ENCODE measurements at places on chromosomes 16 and 17.
A peak's percentile ranks its signal among the peaks of the same experiment; 100 is the strongest.

DNA sequence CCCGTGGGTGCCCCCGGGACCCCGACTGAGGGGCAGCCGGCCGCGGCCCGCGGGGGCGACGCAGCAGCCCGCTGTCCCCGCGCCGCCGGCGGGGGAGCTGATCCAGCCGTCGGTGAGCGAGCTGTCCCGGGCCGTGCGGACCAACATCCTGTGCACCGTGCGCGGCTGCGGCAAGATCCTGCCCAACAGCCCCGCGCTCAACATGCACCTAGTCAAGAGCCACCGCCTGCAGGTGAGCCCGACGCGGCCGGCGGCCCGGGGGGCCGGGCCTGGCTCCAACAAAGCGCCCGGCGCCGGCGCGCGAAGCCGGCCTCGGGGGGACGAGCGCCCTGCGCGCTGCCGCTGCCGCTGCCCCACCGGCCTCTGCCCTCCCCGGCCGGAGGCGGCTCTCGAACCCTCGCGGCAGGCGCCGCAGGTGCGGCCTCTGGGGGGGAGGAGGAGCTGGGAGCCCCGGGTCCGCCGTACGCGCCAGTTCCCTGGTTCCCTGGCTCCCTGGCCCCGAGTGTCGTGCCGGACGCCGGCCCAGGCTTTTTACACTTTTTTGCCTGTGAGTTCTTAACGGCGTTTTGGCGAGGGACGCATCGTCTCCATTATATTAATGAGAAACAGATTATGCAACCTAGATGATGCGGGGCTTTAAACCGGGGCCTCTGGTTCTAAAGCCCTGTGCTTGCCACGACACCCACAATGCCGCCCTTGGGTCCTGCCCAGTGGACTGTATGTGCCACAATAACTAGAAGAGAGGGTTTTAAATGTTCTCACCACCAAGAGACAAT, 521 bp downstream of the ATMIN start:
- DNase-seq: peak; percentile 75

- DNase-seq: peak; percentile 92
These were observed 2.7 kb upstream of the MLLT6 start for GRCh38 chr17:38702166-38702915.

DNA sequence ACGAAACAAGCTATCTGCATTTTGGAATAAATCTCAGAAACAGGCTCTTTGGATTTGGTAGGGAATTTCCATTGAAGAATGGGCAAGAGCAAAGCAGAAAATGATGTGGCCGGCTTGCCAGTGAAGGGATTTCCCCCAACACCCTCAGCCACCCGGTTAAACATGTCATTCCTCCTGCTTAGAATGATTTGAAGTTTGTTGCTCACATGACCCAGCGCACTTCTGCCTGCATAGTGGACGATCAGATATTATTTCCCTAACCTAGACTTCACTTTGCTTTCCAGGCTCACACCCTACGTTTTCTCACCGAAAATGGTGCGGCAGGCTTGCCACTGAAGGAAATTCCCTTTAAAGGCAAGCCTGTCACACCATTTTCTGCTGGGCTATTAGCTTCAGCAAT, 170.7 kb downstream of the CDH11 start:
- no peak for DNase-seq

GRCh38 chr16:21224800-21225199, 8.7 kb upstream of the ANKS4B start:
- DNase-seq: no peak

- no peak for DNase-seq
These were observed 1.3 kb downstream of the PLXDC1 start for GRCh38 chr17:39150104-39150634.

- no peak for DNase-seq
These were observed 19.4 kb downstream of the ARHGAP44 start for GRCh38 chr17:12808723-12809122.

- DNase-seq: no peak
These were observed 28.2 kb upstream of the ZC3H18 start for GRCh38 chr16:88541831-88542616.

DNA sequence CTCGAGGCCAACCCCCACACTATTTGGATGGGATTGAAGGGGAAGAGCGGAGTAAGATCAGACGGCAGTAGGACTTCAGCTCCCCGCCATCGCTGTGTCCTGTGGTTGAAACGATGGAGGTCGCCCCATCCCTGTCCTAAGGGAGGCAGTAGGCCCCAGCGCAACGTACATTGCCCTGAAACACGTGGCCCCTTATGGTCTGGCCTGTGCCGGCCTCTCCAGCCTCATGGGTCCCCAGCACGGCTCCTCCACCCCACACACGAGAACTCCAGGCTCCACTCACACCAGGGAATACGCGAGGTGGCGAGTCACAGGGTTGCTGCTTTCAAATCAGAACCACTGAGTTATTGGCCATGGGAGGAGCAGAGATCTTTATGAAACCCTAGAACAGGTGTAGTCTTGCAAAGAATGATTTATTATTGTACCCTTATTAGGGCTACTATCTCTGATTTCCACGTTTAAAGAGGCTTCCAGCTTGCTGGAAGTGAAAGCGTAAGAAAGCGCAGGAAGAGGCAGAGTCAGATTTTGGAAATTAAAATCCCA, 669 bp upstream of the DCTPP1 start:
- DNase-seq: peak; percentile 64

GRCh38 chr16:67509016-67509415, 19.6 kb upstream of the RIPOR1 start:
- DNase-seq: no peak

DNA sequence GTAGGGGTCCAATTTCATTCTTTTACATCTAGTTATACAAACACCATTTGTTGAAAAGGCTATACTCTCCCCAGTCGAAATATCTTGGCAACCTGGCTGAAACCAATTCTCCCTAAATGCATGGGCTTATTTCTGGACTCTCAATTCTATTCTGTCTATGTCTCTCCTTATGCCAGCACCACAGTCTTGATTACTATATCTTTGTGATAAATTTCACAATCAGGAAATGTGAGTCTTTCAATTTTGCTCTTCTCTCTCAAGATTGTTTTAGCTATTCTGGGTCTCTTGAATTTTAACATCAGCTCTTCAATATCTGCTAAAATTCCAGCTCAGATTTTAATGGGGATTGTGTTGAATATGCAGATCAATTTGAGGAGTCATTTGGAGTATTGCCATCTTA, 5.9 kb upstream of the TRIM25 start:
- DNase-seq: no peak

DNA sequence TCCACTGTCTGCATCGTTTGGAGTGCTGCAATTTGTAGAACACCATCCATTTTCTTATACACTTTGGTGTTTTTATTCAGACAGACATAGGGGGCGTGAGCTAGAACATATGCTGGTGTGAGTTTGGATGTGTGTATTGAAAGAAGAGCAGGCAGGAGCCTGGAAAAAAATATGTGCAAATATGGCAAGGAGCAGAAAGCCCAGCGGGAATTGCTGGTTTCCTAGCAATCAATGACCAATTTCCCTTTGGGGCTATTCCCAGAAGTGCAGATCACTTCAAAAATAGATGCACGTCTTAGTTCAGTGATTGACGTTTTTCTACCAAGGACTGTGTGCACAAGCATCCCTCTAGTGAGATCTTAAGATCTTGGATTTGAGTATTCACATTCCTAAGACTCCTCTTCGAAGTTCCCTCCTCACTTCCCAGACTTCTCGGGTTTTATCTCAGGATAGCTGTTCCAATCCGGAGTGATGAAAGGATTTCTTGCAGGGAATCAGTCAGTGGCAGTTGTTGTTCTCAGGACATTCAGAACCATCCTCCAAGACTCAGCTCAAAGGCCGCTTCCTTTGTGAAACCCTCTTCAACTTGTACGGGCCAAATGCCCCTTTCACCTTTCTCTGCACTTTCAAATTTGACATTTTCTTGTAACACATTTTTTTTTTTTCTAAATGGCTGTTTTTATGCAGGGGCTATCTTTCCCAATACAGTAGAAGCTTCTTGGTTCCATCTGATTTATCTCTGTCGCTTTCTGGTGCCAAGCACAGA, 268.7 kb upstream of the ASIC2 start:
- DNase-seq: no peak

GRCh38 chr16:57416084-57416483, 11.5 kb downstream of the CCL17 start:
- DNase-seq: no peak

DNA sequence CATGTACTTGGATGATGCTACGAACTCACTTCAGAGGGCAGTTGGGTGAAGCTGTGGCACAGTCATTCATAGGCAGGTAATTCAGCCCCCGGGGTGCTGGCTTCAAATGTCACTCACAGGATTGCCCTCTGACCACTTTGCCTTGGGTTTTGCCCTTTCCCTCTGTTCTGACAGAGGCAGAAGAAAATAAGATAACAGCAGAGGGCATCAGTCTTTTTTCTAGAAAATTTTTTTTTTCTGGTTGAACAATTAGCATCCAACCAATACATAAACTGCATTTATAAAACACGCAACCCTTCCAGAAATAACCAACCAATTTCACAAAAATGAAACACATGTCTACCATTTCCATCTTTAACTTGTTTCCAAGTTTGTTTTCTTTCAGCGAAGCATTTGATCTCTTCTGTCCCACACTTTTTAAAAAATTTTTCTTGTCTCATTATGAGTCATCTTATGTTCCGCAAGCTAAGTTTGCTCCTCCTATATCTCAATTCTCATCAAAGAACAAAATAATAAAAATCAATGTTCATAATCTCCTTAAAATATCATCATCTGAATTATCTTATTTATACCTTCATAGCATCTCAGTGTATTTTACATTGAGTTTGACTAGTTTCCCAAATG, 15.6 kb downstream of the NACA2 start:
- DNase-seq: no peak

- DNase-seq: no peak
These were observed 93.6 kb upstream of the CDH13 start for GRCh38 chr16:82533189-82533588.

DNA sequence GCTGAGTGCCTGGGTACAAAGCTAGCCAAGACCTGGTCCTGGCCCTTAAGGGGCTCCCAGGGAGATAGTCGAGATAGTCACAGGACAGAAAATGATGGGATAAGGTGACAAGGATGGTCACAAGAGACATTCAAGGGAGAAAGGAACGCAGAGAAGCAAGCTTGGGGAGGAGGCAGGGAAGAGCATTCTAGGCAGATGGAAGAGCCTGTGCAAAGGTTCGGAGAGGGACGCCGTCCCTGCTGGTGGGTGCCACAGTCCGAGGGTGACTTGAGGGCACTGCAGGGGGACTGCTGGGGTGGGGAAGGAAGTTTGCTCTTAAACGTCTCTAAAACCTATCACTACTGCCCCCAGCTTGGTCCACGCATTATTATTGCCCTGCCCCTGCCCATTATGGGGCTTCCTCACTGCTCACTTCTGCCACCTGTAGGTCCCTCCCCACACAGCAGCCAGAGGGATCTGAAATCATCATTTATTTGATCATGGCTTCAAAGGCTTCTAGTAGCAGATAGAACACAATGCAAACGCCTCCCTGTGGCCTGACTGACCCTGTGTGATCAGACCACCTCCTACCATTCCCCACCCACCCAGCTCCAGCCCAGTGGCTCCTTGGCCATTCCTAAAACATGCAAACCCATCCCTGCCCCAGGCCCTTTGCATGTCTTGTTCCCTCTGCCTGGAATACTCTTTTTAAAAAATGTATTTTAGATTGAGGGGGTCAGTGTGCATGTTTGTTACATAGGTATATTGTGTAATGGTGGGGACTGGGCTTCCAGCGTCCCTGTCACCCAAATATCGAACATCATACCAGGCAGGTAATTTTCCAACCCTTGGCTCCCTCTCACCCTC, 60.3 kb downstream of the RMI2 start:
- no peak for DNase-seq

GRCh38 chr17:80791758-80792284, 199.8 kb upstream of the CHMP6 start:
- DNase-seq: no peak

- DNase-seq: peak; percentile 41
These were observed 22.8 kb downstream of the PGS1 start for GRCh38 chr17:78401246-78401645.

GRCh38 chr17:6479622-6480302, 35.5 kb downstream of the PIMREG start:
- DNase-seq: no peak

- DNase-seq: no peak
These were observed 143.3 kb upstream of the ANKFN1 start for GRCh38 chr17:56009795-56010651.

DNA sequence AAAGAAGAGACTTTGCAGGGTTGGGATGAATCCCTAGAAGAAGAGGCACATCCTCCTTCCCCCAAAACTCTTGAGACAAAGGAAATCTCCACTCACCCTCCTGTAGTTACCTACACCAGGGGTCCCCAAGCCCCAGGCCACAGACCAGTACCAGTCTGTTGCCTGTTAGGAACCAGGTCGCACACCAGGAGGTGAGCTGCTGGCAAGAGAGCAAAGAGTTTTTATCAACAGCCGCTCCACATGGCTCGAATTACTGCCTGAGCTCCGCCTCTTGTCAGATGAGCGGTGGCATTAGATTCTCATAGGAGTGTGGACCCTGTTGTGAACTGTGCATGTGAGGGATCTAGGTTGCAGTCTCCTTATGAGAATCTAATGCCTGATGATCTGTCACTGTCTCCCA, 98.9 kb downstream of the CCT6B start:
- DNase-seq: no peak

DNA sequence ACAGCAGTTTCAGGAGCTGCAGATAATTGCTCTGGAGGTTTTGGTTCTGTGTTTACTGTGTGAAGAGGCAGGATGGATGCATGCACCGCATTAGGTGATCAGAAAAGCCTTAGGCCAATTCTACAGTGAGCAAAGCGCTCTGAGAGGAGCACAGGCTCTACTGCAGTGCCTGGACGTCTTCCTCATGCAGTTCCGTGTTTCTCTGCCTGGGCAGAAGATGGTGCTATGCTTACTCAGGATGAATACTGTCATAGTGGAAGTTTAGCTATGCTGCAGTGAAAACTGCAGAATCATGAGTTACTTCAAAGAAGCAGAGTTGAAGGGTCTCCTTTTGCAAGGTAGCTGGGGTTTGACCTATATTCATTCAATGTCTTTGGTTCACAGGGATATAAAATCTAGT, 1012.4 kb downstream of the KCNJ18 start:
- no peak for DNase-seq

DNA sequence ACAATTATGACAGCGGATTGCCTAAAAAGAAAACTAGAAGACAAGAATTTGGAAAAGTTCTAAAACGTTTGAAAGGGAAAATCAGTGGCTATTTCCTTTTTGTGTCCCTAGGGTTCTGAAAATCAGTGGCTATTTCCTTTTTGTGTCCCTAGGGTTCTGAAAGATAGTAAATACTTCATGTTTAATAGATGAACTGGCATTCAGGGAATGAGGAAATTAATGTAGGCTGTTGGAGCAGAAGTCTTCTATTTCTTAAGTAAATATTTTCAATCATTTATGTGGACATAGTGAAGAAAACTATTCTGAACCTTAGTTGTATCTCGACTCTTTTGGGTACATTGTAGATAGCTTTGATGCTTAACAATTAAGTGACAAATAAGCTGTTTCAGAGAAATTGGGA, 78.9 kb downstream of the SHISA6 start:
- DNase-seq: no peak

Measured in Right ventricle myocardium inferior (tissue), 1 donor.